Stimulated activated CD4-positive, alpha-beta T cell treated with anti-CD3 and anti-CD28 coated beads, Interleukin-2, amount 100 ng/mL, for 24 hours (primary cell): ENCODE measurements at places on chromosomes 2 and 18.

- no peak for DNase-seq
Observed at GRCh38 chr2:240412211-240412861, 23.1 kb upstream of the GPC1 start.

- DNase-seq = no peak
Observed at GRCh38 chr2:73921581-73921980, 5.1 kb upstream of the DGUOK start.

DNA sequence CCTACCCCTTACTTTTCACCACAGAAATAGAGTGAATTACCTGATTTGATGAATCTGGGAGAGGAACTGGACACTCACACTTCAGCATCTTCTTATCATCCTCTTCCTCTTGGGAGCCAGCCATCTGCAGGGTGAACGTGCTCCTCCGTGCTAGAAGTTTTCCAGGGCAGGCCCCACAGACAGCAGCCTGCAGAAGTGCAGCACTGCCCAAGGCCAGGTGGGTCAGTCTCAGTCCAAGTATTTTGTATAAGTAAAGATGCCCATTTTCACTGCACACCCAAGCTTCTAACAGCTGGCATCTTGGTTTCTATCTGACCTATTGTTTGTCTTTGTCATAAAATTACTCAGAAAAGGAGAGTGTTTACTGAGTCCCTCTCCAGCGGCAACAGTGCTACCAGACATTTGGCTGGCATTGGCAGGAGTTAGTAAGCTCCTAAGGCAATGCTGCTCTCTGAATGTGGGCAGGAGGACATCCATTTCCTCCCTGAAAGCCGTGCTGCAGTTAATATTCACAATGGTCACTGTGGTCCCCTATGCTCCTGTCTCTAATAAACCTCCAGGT, 222.6 kb upstream of the CTAGE1 start:
- no peak for DNase-seq

DNA sequence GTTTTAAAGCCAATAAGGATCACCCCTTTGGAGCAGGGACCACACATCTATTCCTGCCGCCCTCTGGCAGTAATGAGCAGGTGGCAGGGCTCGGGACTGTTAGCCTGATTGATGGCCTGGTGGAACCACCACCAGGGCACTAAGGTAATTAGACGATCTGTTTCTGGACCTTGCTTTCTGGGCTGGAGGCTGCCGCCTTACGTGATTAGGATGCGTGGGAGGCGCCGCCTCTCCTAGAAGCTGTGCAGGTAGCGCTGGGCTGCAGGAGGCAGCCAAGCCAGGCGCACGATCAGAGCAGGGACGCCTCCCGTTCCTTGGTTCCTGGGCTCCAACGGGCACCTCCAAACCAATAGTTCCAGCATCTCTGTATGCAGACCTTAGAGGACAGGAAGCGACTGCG, 242.6 kb upstream of the RAB12 start:
- DNase-seq = no peak

DNA sequence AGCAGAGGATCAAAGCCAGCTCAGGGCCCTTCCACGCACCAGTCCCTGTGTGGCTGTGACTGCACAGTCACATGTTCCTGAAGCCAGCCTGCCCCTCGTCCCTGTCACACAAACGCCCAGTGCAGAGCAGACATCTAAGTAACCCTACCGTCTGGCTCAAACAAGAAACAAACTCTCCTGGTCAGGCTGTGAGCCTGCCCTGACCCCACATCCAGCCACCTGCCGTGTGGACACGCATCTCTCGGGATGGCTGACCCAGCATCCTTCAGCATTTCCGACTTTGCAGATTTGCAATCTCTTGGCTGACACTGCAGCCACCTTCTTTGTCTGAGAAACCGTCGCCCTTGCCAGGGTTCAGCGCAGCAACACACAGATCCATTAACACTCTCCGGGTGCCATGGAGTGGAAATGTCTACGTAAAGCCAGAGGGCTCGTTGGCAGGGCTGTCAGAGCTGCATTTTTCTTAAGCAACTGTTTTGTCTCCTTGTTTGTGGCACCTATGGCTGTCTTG, 82.3 kb upstream of the ASAP2 start:
- DNase-seq = no peak

DNA sequence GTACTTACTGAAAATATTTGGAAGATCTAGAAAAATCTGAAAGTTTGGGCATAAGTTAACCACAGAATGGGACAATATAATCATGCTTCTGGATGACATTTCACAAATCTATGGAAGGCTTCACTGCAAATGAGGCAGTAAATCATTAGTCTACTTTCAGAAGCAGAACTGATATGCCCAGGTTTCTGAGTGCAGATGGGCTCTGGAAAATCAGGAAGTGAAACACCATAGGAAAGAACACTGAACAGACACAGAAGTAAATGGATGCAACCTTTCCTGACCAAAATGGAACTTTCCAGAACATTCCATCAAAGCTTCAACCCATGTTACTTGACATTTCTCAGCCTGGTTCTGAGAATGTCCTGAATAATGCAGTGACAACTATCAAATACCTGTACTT, 55.1 kb downstream of the KCNG3 start:
- DNase-seq = no peak

- no peak for DNase-seq
Observed at GRCh38 chr18:48108136-48108535, 177.7 kb upstream of the SMAD2 start.

DNA sequence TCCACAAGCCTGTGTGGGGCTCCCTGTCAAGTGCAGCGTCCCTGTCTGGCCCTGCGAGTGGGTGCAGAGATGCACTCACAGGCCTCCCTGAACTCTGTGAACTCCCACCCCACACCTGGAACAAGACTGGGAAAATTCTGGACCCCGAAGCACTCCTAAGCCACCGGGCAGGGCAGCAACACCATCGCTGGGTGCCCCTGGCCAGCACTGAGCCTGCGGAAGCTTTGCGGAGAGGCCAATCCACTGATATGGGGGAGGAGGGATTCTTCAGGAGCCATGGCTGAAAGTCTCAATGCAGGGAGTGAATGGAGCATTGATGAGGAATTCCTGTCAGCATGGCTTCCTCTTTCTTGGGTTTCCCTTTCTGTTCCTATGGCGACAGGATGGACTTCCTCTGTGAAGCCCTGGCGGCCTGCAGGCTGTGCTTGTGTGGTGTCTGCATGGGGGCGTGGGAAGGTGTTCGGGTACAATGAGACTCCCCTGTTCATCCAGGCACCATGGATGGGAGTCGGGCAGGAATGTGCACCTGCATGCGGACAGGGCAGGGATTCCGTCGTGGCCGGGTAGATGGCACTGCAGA, 15.1 kb downstream of the TRIB2 start:
- DNase-seq = no peak

DNA sequence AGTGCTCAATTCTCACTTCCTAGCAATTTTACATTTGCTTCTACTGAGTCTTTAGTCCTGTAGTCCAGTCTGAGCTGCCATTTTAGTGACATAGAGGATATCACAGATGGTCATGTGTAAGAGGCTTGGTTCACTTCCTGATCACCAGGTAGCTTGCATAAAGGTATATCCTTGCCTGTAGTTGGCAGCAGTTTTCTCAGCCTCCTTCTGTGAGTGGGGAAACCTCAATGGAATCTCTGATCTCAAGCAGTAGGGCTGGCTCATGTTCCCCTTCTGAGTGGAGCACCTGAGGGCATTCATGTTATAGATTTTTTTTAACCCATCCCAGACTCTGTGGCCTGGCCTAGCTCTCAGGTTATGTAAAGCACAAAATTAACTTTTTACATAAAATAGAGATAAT, 278.4 kb downstream of the RDH14 start:
- DNase-seq = no peak

- DNase-seq = no peak
Observed at GRCh38 chr2:72035518-72036172, 112.0 kb downstream of the CYP26B1 start.

DNA sequence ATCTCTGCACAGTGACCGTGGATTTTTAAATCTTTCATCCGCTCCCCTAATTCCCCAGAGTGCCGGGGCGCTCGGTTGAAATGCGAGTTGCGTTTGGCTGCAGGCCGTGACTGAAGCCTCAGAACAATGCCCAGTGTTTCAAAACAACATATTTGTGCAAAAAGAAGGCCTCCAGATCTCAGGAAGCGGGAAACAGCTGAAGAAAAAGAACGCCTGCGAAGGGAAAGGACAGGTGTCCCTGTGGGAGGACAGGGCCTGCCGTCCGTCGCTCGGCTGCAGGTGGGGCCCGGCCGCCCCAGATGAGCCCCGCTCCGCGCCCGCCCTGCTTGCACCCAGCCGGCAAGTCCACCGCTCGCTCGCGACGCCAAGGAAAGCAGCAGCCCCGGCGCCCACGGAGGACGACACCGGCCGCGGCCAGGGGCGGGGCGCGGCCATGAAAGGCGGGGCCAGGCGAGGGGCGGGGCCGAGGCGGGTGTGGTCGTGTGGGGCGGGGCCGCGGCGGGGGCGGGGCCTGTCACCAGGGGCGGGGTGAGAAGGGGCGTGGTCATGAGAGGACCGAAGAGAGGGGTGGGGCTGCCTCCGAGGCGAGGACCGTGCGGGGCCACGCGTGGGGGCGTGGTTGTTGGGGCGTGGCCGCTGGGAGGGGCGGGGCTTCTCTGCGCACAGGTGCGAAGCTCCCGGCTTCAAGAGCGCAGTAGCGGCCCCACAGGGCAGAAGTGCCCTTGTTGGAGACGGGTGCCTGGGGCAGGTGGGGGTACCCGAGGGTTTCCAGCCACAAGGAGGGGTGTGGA, 17.6 kb upstream of the BOK start:
- peak; percentile 62 for DNase-seq

DNA sequence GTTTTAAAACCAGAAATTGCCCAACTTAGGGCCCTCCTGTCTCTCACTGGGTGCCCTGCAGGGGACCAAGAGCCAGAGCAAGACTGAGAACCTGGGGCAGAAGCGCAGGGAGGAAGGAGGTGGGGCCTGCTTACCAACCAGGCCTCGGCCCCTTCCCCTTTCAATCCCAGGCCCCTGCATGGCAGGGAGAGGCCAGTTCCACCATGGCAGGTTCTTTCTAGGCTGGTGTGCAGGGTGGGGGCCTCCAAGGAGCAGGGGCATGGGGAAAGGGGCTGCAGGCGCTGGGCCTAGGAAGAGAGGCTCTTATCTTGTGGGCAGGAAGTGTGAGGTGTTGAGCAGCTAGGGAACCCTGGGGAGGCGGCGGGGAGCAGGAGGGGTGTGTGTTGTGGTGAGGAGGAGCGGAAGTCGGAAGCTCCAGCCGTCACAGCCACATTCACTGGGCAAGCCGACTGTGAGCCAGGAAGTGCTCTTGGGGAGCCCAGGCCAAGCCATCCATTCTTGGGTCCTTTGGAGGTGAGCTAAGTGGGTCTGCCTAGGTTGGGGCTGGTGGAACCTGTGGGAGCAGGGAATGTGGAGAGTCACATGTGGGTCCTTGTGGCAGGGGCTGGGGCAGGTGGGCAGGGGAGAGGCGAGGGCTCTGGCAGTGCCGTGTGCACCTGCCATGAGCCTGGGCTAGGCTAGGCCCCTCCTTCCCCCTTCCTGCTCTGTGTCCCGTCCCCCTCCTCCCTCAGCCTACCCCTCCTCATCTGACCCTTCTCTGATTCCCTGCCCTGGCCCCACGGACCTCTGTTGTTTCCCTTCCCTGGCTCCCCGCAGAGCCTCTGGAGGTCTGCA, at the start of gene PSD4:
PSD4 (plus strand) TSS at position 430 of the 834 bp plus-strand sequence. CDS start 8,486 bp downstream, outside the sequence.
- DNase-seq = peak; percentile 86

DNA sequence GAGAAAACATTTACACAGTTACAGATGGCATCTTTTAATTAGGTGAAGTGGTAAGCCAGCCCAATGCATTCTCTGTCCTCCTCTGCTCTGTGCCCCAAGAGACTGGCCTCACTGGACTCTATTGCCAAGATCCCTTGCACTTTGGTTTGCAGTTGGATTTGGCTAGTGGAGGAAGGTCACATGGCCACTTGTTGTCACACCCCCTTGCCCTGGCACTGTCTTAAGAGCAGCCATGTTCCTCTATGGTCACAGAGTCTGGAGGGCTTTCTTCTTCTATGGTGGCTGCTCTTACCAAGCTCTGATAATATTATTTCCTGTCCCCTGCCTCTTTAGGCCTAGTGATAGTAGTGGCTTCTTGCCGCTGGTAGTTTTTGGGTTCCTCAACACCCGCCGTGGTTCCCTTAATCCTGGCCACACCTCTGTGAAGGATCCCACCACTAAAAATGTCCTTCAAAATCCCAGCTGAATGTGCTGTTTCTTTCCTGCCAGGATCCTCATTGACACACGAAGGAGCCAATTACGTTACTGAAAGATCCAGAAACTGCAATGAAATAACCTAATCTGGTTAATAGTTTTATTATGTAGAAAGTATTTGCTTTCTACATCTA, 111.1 kb downstream of the CDC42EP3 start:
- DNase-seq = no peak

DNA sequence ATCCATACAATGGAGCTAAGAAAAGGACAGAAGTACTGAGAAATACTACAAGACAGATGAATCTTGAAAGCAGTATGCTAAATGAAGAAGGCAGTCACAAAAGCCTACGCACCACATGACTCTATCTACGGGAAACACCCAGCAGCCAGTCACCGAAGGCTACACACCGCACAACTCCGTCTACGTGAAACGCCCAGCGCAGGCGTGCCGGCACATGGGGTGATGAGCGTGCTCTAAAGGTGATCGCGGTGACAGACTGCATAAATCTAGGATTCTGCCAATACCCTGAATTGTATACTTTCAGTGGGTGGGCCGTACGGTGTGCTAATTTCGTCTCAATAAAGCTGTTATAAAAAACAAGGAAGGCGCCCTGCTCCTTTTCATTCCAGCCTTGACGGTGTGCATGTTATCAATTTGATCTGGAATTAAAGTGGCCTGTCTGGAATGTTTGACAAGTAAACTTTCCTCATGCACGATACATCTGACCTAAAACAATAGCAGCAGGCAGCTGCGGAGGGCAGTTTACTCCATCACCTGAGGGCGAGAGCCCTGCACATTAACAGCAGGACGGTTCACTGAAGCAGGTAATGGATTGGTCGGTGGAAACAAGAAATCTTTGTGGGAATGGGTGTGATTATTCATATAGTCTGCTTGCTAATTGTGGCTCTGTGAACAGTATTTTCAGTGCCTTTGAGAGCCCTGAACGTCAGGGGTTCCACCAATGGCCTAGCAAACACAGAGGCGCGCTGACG, 86.2 kb upstream of the SALL3 start:
- no peak for DNase-seq

DNA sequence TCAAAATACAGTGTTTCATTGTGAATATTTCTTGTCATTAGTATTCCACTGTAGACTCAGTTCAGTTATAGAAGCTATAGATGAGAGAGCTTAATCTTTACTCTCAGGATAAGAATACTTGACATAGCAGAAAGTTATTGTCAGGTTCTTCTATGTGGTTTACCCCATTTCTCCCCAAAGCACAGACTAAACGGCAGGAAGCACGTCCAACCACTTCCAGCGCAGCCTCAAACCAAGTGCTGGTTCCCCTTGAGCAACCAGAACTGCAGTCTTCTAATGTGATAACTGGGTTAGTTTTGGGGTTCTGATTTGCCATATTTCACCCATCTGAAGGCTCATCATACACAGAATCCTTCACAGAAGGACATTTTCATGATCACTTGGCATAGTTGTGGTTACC, 324.7 kb downstream of the SLC8A1 start:
- no peak for DNase-seq

DNA sequence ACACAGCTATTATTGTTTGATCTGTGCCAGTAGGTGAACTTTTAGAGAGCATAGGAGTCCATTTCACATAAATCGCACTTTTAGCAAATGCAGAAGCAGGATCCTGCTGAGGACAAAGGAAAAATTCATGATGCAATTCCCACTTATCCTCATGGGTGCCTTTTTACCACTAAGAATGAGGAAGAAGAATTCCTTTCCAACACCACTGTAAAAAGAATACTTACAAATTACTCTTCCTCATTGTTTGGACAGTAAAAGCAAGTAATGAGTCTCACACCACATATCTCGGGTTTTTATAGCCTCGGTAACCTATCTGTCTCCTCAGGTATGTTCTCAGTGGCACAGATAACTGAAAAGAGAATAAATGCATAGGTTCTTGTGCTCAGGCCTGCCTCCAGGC, 238.5 kb downstream of the MTX2 start:
- DNase-seq = no peak
